PC-3 (cell line): ENCODE measurements at places on chromosomes 12 and 14. TPM values are rescaled to one million over a fixed set of nuclear protein-coding genes. Genes with fewer than 3 reads are reported as not detected.

MIP gene
- total RNA-seq, result not detected in 2 replicates

PRH2 gene
- total RNA-seq, result not detected in 2 replicates

DNA sequence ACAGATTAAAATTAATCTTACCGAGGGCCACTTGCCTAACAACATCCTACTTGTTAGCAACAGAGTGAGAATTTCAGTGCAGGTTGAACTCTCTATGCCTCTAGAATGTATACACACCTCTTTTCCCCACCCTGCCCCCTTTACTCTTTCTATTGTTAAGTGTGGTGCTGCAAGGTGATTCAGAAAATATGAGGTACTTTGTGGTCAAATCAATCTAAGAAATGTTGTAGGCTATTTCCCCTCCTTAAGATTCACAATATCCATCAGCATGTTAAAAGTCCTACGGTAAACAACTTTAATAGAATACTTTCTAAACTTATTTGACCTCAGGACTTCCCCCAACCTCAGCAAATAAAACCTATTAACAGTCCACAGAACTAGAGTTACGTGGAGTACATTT is 106.0 kb downstream of the LMNTD1 start:
- DNase-seq, result peak; percentile 75

DNA sequence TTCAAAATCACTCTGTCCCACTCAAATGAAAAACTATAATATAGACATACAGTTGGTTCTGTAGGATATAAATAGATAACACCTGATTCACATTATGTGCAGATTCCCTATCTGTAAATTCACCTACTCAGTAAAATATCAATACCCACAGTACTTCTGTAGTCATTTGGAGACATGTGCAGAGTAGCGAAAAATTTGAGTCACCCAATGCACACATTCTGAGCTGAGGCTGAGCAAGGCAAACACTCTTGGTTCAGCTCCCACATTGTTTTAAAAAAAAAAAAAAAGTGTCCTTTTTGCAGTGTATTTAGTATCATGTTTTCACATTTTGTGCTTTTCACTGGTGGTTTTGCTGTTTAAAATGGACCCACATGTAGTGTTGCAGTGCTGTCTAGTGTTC is 27.3 kb upstream of the BBS10 start:
- peak; percentile 67 for DNase-seq

GRCh38 chr12:68340404-68341270 is 8.5 kb upstream of the MDM1 start:
- peak; percentile 7 for DNase-seq

- DNase-seq, result peak; percentile 18
Observed at GRCh38 chr14:61963926-61964325, 201.7 kb downstream of the SNAPC1 start.

- no peak for DNase-seq
Observed at GRCh38 chr14:58060898-58061297, 91.1 kb downstream of the ARMH4 start.
